A549 treated with CpdA at 1 μM for 4 hours (cell line): ENCODE measurements at places on chromosomes 5 and 9. TPM values are rescaled to one million over a fixed set of nuclear protein-coding genes. Genes with fewer than 3 reads are reported as not detected.

Gene BBLN
- 40.0 to 66.7 TPM (median 60.4 TPM) in 5 replicates for total RNA-seq

Gene C9orf43
- total RNA-seq = 0.45 to 0.86 TPM (median 0.60 TPM) in 5 replicates

Gene SCGB3A2
- not detected in 5 replicates for total RNA-seq

Gene ZDHHC11
- total RNA-seq = 14.3 to 19.6 TPM (median 18.0 TPM) in 5 replicates

Gene PCDHA7
- total RNA-seq = 0.08 to 0.22 TPM (median 0.13 TPM) in 5 replicates

Gene FOXD4L6
- total RNA-seq = 0.06 TPM in 1 of 5 replicates, not detected in the others

Gene GAS1
- 0.05 to 0.13 TPM (median 0.10 TPM) in 5 replicates for total RNA-seq

Gene CCNI2
- total RNA-seq = 0.09 to 0.36 TPM (median 0.11 TPM) in 4 of 5 replicates, not detected in the other

Gene LMBRD2
- 1.2 to 2.2 TPM (median 1.6 TPM) in 5 replicates for total RNA-seq

Gene ADRA1B
- 7.5 to 10.2 TPM (median 9.9 TPM) in 5 replicates for total RNA-seq

Gene STPG3
- total RNA-seq = not detected in 5 replicates

Gene ASPN
- not detected in 5 replicates for total RNA-seq

Gene MAPKAP1
- 49.8 to 87.6 TPM (median 78.6 TPM) in 5 replicates for total RNA-seq

Gene EIF4E1B
- total RNA-seq = not detected in 5 replicates

Gene ECM2
- total RNA-seq = 0.10 to 0.22 TPM (median 0.12 TPM) in 5 replicates

Gene PCDHB16
- total RNA-seq = 0.05 to 0.10 TPM (median 0.08 TPM) in 4 of 5 replicates, not detected in the other

Gene GABRA6
- total RNA-seq = not detected in 5 replicates
